ENCODE measurements at places on chromosomes 7 and 10. TPM values are rescaled to one million over a fixed set of nuclear protein-coding genes. Genes with fewer than 3 reads are reported as not detected.

DNA sequence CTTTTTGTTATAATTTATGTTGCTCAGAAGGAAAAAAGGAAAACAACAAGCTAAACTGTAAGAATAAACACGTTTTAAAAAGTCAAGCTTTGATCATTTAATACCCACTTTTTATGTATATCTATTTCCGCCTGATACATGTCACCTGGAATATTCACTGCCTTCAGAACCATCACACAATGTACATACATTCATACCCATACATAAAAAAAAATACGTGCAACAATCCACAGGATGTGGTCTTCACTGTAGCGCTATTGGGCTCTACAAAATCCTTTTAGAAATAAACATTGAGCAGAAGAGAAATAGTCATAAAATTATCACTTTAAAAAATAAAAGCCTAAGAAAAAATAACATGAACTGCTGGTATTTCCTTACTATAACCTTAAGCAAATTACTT is 1078.9 kb upstream of the LRRTM3 start:
- DNase-seq: no peak

DNA sequence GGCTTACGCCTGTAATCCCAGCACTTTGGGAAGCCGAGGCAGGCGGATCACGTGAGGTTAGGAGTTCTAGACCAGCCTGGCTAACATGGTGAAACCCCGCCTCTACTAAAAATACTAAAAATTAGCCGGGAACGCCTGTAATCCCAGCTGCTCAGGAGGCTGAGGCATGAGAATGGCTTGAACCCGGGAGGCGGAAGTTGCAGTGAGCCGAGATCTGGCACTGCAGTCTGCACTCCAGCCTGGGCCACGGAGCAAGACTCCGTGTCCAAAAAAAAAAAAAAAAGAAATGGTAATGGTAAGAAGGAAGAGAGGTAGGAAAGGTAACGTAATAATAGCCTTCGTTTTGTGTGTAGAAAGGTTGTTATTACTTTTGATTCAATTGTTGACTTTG is 1.2 kb downstream of the HSPA14 start:
- DNase-seq: no peak

DNA sequence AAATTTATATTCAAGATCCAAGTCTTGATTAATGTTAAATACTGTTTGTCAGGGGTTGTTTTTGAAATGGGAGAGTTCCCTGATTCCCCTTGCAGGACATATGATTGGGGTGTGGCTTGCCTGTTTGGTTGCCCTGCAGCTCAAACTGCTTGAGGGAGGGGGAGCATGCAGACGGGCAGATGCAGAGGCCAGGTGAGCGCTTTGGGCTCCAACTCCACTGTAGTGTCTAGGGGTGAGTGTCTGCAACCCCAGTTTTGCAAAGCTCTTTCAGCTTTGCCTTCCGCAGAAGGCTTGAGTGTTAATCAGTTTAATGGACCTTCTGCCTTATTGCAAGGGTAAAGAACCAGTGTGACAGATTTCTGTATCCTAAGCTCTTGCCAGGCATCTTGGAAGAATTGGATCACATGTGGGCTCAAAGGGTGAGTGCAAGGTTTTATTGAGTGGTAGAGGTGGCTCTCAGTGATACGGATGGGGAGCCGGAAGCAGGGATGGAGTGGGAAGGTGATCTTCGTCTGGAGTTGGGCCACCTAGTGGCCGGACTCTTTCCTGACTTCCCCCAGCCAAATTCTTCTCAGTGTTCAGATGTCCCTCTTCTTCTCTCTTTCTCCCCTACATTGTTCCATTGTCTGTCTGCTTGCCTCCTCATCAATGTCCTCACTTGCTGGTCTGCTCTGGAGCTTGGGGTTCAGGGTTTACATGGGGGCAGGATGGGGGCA is 479.7 kb downstream of the ATRNL1 start:
- DNase-seq: no peak

DNA sequence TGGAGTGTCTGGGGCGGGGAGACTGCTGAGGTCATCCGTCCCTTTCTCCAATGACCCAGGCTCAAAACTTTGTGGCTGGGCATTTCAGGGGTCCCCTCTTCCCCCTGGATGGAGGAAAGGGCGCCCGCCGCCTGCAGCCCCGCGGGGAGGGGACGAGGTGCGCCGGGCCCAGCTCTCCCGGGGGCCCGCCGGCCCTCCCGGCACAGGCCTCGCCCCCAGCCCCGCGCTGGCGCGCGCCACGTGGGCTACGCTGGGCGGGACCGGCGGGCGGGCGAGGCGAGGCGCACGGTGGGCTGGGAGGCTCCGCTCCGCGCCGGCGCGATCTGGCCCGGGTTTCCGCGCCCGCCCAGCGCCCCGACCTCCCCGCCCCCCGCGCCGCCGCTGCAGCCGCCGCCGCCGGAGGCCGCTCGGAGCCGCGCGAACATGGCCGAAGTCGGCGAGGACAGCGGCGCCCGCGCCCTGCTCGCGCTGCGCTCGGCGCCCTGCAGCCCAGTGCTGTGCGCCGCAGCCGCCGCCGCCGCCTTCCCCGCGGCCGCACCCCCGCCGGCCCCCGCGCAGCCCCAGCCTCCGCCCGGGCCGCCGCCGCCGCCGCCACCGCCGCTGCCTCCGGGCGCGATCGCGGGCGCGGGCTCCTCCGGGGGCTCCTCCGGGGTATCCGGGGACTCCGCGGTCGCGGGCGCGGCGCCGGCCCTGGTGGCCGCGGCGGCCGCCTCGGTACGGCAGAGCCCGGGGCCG is at the start of gene FOXK1:
Gene FOXK1, plus strand, starts transcription at position 410 of the 735 bp plus-strand sequence. Its CDS starts 14 bp downstream, at position 424.
- no peak for DNase-seq

GRCh38 chr7:140000666-140001268 is 62.0 kb downstream of the PARP12 start:
- DNase-seq: no peak

DNA sequence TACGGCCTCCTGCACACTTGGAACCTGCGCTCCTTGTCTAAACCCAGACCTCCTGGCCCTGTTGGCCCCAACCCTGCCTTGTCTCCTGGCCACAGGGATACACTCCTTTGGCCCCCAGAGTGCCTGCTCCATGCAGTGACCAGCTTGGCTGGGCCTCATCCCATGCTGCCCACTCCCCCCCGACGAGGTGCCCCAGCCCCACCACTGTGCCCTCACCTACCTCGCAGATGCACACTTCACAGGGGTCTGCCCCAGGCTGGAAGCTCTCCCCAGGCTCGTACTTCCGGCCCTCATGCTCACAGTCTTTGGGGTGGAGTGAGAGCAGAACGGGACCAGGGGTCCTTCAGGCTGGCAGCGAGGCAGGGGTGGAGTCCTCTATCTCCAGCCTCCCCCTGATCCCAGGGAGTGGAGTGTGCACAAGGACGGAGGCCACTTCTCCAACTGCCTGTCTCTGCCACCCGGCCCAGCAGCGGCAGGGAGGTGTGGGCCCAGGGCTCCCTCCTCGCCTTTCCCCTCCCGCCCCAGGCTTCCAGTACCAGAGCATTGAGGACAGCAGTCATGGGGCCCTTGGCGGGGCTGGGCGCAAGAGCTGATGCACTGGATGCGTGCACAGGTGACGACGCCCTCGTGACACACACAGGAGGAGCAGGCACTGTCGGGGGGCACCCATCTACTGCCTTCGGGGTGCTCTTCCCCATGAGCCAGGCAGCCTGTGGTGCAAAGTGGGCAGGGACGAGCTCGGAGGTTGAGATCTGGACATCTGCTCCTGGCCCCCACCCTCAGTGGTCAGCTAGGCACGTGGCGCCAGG is 22.1 kb downstream of the ATP6V1F start:
- no peak for DNase-seq

DNA sequence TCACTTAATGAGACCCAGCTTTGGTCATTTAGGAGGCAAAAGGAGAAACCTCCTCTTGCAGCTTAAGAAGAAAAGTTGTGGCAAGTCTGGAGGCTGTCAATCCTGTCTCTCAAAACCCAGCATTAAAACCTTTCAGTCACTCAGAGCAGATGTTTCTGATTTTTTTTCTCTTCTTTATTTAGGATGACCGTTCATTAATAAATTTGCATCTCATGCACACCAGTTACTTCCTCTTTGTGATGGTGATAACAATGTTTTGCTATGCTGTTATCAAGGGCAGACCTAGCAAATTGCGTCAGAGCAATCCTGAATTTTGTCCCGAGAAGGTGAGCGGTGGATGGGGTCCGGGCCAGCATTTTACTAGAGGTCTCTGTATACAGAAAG is 32.0 kb downstream of the TMEM248 start:
- DNase-seq: no peak

DNA sequence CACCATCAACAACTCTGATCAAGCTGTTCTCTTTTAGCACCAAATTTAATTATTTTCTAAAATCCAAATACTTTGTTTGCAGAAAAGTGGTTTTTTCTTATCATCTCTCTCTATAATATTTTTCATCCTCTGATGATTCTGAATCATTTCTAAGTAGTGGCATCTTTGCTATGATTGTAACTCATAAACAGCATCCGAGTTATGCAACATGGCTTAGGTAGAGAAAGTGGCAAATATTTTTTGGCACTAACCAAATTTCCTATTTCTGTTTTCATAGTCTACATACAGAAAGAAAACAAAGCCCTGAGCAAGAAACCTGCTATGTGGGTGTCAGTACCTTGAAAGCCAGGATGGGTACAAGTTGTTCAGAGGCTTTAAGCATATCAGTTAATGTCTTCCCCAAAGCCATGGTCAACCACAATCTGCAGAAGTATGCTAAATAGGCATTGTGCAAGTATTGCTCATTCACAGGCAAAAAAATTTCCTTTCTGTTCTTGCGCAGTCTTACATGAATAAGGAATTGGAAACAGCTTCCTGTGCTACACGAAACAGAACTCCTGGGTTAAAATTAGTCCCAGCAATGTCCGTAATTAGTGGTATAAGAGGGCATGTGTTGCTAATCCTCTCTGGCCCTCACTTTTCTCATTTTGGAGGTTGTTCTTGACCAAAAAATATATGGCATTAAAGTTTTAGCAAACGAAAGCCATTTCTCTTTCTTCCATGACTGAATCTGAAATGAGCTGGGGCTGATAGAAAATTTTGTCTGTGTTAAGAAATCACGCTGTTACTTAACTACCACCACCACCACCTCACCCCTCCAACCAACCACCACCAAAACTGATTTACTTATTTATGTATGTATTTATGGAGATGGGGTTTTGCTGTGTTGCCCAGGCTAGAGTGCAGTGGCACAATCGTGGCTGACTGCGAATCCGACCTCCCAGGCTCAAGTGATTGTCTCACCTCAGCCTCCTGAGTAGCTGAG is 325.6 kb upstream of the MAGI2 start:
- DNase-seq: no peak

- no peak for DNase-seq
These were observed 18.3 kb downstream of the CALHM2 start for GRCh38 chr10:103433858-103434257.

- no peak for DNase-seq
These were observed 84.9 kb downstream of the C10orf105 start for GRCh38 chr10:71634531-71635164.

DNA sequence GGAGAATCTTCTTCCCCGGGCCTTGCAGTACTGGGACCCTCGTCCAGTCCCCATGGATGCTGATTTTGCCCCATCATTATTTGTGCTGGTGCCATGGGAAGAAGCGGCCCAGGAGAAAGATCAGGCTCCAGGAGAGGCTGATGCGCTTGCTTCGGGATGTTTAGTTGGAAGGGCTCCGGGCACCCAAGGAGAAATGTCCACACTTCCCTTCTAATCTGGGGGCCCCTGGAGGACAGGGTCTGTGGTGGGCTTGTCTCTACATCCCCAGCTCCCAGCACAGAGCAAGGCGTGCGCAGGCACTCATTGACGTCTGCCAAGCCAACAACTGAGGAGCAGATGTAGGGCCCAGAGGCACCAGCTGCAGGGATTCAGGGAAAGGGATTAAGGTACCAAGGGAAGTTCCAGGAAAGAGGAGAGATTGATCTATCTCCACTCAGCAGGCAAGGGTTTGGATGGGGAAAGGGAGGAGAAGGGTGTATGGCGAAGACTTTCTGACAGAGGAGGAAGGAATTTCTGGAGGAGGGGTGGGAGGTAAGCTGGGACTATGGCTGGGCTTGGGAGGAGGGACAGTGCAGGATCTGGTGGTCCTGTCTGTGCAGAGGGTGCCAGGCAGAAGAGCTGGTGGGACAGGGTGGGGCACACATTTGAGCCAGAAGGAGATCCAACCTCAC is 38.7 kb upstream of the LEP start:
- no peak for DNase-seq

- no peak for DNase-seq
These were observed 100.1 kb upstream of the FAM20C start for GRCh38 chr7:92231-92674.

GRCh38 chr10:9449530-9449929 is 1395.0 kb downstream of the GATA3 start:
- no peak for DNase-seq

Gene ACBD7
- polyA plus RNA-seq: 1.4 TPM

Gene SPDYE5
- polyA plus RNA-seq: not detected

Gene FLNC
- polyA plus RNA-seq: 0.01 TPM

Gene ATOH7
- polyA plus RNA-seq: not detected

Gene PDK4
- 0.04 TPM for polyA plus RNA-seq

Gene GSTO2
- 7.9 TPM for polyA plus RNA-seq

Gene AKR1C8
- 0.12 TPM for polyA plus RNA-seq

Gene SAP25
- 0.20 TPM for polyA plus RNA-seq

Gene CAMK2B
- 0.20 TPM for polyA plus RNA-seq

Gene SAMD8
- polyA plus RNA-seq: 13.2 TPM

All from HepG2 (cell line).